ENCODE measurements at places on chromosomes 16 and 17. TPM values are rescaled to one million over a fixed set of nuclear protein-coding genes. Genes with fewer than 3 reads are reported as not detected.
A peak's percentile ranks its signal among the peaks of the same experiment; 100 is the strongest.

The HYDIN gene
- 1.7 TPM for total RNA-seq

GRCh38 chr16:50857881-50858280, 116.0 kb downstream of the CYLD start:
- DNase-seq = no peak

The HSF5 gene
- total RNA-seq = not detected

DNA sequence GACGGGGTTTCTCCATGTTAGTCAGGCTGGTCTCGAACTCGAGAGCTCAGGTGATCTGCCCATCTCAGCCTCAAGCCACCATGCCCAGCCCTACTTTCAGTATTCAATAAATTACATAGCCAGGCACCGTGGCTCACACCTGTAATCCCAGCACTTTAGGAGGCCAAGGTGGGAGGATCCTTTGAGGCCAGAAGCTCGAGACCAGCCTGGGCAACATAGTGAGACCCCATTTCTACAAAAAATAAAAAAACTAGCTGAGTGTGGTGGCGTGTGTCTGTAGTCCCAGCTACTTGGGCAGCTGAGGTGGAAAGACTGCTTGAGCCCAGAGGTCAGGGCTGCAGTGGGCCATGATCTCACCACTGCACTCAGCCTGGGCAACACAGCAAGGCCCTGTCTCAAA, 8.2 kb downstream of the MIEN1 start:
- no peak for DNase-seq

DNA sequence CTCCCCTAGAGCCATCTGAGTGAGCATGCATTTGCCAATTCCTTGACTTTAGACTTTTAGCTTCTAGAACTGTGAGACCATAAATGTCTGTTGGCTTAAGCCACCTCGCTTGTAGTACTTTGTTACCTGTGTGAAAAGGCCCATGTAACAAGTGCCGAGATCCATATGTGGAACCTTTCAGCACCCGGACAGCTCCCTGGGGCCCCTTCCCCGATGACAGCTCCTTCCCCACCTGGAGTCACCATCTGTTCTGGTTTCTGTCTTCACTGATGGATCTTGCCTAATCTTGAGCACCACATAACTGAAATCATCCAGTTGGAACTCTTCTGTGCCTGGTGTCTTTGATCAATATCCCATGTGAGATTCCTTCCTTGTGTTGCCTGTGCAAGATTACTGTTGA, 78.9 kb upstream of the EEF2KMT start:
- DNase-seq = no peak

DNA sequence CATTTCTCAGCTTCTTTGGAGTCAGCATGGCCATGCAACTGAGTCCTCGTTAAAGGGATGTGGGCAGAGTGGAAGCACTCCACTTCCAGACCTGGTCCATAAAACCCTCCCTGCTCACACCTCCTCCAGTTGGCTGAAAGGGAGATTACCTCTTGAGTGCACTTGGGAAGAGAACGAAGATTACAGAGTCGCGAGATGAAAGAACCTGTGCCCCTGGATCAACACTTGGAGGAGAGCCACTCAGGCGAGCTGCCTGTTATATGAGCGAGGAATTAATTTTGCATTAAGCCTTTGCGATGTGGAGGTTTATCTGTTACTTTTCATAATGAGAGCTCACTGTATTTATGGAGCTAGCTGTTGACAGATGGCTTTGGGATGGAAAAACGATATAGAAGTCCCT, 147.9 kb downstream of the MAF start:
- DNase-seq = no peak

The VWA3A gene
- total RNA-seq = not detected

GRCh38 chr16:47947723-47948122, 208.1 kb downstream of the ABCC12 start:
- no peak for DNase-seq

DNA sequence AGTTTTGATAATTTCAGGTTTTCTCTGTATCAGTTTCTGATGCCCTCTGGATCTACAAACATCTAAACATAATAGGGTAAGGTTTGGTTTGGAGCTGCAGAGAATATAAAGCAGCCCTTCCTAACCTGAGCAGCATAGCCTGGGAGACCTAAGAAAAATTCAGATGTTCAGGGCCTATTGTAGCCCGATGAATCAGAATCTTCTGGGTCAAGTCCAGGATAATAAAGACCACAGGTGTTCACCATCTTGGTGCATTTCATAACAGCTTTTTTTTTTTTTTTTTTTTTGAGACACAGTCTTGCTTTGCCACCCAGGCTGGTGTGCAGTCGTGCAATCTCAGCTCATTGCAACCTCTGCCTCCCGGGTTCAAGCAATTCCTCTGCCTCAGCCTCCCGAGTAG, 19.7 kb upstream of the ARHGAP17 start:
- no peak for DNase-seq

DNA sequence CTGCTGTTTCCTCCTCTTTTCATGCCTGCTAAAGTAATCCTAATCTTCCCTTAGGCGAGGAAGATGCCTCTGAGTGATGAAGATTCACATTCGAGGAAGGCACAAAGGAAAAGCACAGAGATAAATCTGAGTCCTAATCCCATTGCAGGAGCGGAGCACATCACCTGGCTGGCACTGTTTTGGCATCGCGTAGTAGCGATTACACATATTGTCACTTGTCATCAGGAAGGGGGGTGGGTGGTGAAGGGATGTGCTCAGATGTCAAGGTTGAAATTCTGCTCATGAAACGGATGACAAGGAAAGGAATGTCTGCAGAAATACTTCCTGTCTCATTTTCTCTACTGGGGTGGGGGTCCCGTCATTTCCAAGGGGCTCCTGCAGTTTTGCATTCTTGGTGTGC, 363.1 kb upstream of the EEF2KMT start:
- no peak for DNase-seq

DNA sequence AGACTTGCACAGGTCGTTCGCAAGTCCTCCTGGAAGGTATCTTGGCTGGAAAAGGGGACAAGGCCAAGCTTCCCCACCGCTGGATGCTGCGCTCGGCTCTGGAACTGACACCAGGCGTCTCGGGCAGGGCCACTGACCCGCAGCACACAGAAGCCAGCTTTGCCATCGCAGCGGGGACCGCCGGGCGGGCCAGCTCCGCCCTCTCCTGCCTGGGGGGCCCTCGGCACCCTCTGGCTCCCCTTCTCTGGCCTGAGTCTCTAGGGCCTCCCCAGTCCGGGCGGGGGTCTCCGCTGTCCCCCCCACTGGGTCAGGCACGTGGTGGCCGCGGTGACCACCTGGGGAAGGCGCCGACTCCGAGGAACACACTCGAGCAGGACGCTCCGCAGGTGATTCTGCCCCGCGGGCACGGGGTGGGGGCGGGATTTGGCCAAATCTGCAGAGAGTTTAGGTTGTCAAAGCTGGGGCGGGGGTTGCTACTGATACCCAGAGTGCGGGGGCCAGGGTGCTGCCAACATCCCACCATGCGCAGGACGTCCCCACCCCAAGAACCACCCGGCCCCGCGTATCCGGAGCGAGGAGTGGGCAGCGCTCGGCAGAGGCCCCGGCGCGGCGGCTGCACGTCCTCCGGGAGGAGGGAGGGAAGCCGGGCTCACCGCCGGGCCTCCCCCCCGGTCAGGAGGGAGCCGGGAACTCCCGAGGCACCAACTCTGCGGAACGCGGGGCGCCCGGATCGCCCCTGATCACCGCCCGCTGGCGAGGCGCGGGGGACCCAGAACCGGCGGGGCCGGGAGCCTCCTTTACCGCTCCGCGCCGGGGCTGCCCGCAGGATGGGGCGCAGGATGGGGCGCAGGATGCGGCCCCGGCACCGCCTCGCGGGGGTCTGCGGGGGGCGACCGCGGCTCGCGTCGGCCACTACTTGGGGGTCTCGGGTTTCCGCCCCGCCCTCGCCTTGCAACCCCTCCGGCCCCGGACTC, 744 bp upstream of the METRNL start:
- DNase-seq = no peak

- no peak for DNase-seq
Observed at GRCh38 chr16:14292051-14292825, 221.1 kb downstream of the MRTFB start.

DNA sequence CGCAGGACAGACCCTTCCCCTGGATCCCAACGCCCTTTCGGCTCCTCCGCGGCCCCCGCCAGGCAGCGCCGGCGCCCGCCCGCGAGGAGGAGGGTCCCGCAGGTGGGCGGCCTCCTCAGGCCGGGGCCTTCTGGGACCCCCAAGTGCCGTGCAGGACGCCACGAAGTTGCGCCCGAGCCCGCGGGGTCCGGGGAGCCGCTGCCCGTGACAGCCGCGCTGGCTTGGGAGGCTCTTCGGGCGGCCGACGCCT, 504 bp downstream of the ERN1 start:
- DNase-seq = no peak

DNA sequence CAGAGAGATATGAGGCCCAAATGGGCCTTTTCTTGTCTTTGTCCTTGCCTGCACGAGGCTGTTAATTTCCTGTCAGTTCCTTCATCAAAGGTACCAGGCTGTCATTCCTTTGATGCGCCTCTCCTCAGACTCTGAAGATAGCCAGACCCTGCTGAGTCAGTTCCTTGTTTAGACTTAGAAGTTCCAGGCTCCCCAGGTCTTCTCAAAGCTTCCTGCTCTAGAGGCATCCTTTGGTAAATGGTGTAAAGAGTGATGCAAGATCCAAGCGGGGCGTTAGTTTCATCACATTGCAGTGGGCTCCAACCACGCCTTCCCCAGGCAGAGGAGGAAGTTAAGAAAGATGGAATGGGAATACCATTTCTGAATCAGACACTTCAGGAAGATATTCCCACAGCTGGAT, 4.0 kb upstream of the CDH11 start:
- no peak for DNase-seq

The RHBDL1 gene
- total RNA-seq = 7.6 TPM

GRCh38 chr16:27355610-27356009, 41.8 kb downstream of the IL4R start:
- DNase-seq = peak; percentile 84

GRCh38 chr17:51335006-51335590, 74.8 kb downstream of the UTP18 start:
- no peak for DNase-seq

Measured in H9 (cell line).